ENCODE measurements at places on chromosomes 1 and 21. TPM values are rescaled to one million over a fixed set of nuclear protein-coding genes. Genes with fewer than 3 reads are reported as not detected.

The ACBD6 gene
- 74.7 TPM for total RNA-seq

The ERICH3 gene
- not detected for total RNA-seq

The CASQ1 gene
- not detected for total RNA-seq

The CBR3 gene
- total RNA-seq: not detected

The GPR61 gene
- total RNA-seq: not detected

The TESK2 gene
- total RNA-seq: 11.9 TPM

The ARF1 gene
- 378 TPM for total RNA-seq

The BOLA1 gene
- 22.7 TPM for total RNA-seq

The DMBX1 gene
- total RNA-seq: not detected

The URB1 gene
- total RNA-seq: 21.1 TPM

The CFHR5 gene
- not detected for total RNA-seq

The IVL gene
- total RNA-seq: not detected

DNA sequence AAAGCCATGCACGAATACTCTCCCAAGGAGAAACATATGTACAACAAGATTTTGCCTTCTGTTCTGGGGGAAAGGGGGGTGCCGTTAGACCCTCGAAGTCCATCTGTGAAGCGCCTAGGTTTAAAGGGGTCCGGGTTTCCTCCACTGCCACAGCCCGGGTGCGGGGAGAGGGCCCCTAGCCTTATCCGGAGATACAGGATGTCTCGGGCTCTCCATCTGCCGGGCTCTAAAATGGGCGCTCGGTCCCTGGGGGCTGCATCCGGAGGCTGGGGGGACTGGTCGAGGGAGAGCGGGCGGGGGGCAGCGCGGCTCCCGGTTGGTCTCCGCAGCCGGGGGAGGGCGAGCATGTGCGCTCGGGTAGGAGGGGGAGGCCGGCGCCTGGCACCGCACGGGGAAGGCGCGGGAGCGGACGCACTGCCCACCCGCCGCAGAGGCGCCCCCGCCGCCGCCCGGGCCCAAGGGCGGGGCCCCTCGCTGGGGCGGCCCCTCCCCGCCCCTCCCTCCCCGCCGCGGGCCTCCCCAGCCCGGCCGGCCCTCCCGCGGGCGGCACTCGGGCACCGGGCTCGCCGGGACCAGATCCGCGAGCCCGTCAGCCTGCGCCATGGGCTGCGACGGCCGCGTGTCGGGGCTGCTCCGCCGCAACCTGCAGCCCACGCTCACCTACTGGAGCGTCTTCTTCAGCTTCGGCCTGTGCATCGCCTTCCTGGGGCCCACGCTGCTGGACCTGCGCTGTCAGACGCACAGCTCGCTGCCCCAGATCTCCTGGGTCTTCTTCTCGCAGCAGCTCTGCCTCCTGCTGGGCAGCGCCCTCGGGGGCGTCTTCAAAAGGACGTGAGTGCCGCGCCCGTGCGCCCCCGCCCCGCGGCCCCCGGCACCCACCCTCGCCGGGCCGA, 63.1 kb downstream of the ELK4 start:
- H3K36me3 ChIP-seq: no peaks in the 10 kb centered on the region
- peaks cover 16% of the 10 kb centered on the region for H3K27me3 ChIP-seq
- peak; percentile 13 for DNase-seq
- H3K27ac ChIP-seq: no peak overlapping the region
- peak overlapping the region; percentile 31 for H3K4me3 ChIP-seq
- H3K4me1 ChIP-seq: peaks cover 8% of the 10 kb centered on the region

- H3K27ac ChIP-seq: no peak overlapping the region
- H3K4me3 ChIP-seq: no peak overlapping the region
- no peak for DNase-seq
- H3K27me3 ChIP-seq: no peaks in the 10 kb centered on the region
- H3K36me3 ChIP-seq: no peaks in the 10 kb centered on the region
These were observed 64.5 kb downstream of the LRRC40 start for GRCh38 chr1:70140894-70141293.

- no peaks in the 10 kb centered on the region for H3K4me1 ChIP-seq
- H3K27ac ChIP-seq: no peak overlapping the region
- 0 out of 2 replicates have a peak overlapping the region, but pooled peaks have one; percentile 4 for H3K4me3 ChIP-seq
- DNase-seq: no peak
These were observed 100.9 kb downstream of the TSEN15 start for GRCh38 chr1:184152434-184152898.

DNA sequence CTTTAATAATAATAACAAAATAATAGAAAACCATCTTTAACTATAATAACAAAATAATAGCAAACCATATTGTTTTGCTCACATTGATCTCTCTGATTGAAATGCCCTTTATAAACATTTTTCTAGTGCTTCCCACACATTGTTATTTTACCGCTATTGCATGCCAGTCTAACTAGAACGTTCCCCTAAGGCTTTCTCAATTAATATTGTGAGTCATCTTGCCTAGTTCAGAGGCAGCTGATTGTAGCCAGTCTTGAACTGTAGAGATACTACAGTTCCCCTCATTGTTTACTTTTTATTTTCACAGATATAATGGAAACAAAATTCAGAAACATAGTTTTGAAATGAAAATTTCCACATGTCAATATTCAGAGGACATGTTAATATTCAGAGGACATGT, 192.3 kb upstream of the ADGRL4 start:
- no peaks in the 10 kb centered on the region for H3K27me3 ChIP-seq
- DNase-seq: no peak
- H3K36me3 ChIP-seq: no peaks in the 10 kb centered on the region
- no peak overlapping the region for H3K27ac ChIP-seq
- H3K4me1 ChIP-seq: no peaks in the 10 kb centered on the region
- H3K4me3 ChIP-seq: no peak overlapping the region

DNA sequence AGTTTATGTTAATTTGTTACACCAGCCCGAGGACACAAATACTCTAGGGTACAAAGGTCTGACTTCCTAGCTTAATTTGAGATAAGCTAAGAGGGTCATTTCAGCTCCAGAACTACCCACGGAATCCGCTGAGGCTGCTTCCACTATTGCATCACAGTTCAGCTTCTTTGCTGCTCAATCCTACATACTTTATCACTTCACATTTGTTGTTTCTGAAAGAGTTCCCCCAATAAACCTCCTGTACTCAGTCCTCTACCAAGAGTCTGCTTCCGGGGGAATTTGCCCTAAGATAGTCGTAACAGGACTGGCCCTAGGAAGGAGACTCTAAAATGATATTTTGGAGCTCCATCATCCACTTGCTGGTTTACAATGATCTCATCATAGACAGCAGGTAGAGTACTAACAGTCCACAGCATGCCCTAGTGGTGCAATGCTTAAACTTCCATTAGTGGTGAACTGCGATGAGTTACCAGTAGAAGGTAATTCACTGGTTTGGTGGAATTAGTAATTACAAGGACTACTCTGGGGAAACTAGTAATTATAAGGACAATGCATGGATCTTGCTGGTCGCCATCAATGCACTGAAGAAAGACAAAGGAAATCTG, 229.3 kb downstream of the USH2A start:
- H3K4me1 ChIP-seq: peaks cover 11% of the 10 kb centered on the region
- no peak overlapping the region for H3K4me3 ChIP-seq
- DNase-seq: peak; percentile 32
- H3K27ac ChIP-seq: no peak overlapping the region

- no peak overlapping the region for H3K4me3 ChIP-seq
- H3K27me3 ChIP-seq: no peaks in the 10 kb centered on the region
- 0 out of 2 replicates have a peak, but pooled peaks cover 6% of the 10 kb centered on the region for H3K4me1 ChIP-seq
- no peaks in the 10 kb centered on the region for H3K36me3 ChIP-seq
These were observed 60.2 kb upstream of the PBX1 start for GRCh38 chr1:164498792-164499191.

DNA sequence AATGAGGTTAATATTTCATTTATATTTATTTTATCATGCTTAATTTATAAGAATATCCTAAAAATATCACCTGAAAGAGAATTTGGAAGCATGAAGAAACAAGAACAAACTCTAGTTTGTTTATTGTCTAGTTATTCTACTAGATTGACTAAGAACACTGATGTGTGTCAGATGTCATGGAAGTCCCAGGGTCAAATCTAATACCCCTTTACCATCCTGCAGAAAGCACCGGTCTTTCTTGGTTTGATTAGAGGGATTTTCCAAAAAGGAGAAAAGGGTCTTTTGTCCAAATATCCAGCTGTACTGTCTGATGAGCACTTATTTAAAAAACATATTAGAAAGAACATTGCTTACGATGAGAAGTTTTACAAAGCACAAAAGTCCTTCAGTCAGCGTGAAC, 20.7 kb upstream of the CR2 start:
- no peaks in the 10 kb centered on the region for H3K36me3 ChIP-seq
- no peaks in the 10 kb centered on the region for H3K4me1 ChIP-seq
- no peak overlapping the region for H3K27ac ChIP-seq
- H3K4me3 ChIP-seq: no peak overlapping the region
- H3K27me3 ChIP-seq: no peaks in the 10 kb centered on the region

DNA sequence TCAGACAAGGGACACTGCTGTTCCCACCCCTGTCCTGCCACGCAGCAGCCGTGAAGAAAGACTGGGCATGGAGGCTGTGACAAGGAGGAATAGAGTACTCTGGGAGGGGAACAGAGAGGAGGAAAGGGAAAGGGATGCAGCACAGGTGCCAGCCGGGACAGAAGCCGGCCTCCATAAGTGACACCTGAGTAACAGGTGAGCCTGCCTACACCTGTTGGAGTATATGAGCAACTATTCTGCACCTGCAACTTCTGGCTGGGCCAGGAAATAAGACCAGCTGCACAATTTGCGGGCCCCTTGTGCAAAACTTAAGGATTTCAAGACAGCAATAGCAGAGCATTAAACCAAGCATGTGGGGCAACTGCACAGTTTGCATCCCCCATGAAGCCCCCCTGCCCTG, 72.5 kb upstream of the GOLT1A start:
- no peaks in the 10 kb centered on the region for H3K27me3 ChIP-seq
- no peaks in the 10 kb centered on the region for H3K36me3 ChIP-seq
- H3K27ac ChIP-seq: peak overlapping the region; percentile 68
- no peak for DNase-seq
- peaks cover 43% of the 10 kb centered on the region for H3K4me1 ChIP-seq

DNA sequence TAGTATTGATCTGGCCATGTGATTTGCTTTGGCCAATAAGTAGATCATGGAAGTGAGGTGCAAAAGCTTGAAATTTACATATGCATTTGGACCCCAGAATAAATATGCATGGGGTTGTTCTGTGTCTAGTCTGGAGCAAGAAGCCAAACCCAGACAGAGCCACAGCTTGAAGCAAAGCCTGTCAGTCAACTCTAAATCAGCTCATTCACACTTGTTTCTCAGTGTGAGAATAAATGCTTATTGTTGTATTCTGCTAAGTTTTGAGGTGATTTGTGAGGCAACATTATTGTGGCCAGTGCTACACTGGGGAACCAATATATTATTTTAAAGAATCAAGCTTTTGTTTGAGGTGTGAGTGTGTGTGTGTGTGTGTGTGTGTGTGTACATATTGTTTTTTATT, 12.2 kb upstream of the PGLYRP3 start:
- no peak overlapping the region for H3K27ac ChIP-seq
- no peak for DNase-seq
- no peak overlapping the region for H3K4me3 ChIP-seq
- no peaks in the 10 kb centered on the region for H3K27me3 ChIP-seq
- no peaks in the 10 kb centered on the region for H3K36me3 ChIP-seq
- H3K4me1 ChIP-seq: no peaks in the 10 kb centered on the region

DNA sequence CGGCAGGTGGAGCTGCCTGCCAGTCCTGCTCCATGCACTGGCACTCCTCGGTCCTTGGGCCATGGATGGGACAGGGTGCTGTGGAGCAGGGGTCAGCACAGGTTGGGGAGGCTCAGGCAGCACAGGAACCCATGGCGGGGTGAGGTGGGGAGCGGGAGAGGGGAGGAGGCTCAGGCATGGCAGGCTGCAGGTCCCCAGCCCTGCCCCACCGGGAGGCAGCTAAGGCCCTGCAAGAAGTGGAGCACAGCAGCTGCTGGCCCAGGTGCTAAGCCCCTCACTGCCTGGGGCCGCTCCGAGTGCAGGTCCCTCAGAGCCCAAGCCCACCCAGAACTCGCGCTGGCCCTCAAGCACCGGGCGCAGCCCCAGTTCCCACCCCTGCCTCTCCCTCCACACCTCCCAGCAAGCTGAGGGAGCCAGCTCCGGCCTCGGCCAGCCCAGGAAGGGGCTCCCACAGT, 691 bp upstream of the GBP5 start:
- H3K36me3 ChIP-seq: no peaks in the 10 kb centered on the region
- no peaks in the 10 kb centered on the region for H3K4me1 ChIP-seq
- H3K27ac ChIP-seq: no peak overlapping the region
- H3K27me3 ChIP-seq: no peaks in the 10 kb centered on the region

GRCh38 chr1:7343882-7344281, 427.2 kb upstream of the VAMP3 start:
- H3K36me3 ChIP-seq: no peaks in the 10 kb centered on the region
- no peaks in the 10 kb centered on the region for H3K27me3 ChIP-seq
- no peak overlapping the region for H3K27ac ChIP-seq
- DNase-seq: no peak

GRCh38 chr1:107767156-107767582, 197.8 kb downstream of the VAV3 start:
- H3K36me3 ChIP-seq: no peaks in the 10 kb centered on the region
- no peaks in the 10 kb centered on the region for H3K4me1 ChIP-seq
- no peak overlapping the region for H3K4me3 ChIP-seq

DNA sequence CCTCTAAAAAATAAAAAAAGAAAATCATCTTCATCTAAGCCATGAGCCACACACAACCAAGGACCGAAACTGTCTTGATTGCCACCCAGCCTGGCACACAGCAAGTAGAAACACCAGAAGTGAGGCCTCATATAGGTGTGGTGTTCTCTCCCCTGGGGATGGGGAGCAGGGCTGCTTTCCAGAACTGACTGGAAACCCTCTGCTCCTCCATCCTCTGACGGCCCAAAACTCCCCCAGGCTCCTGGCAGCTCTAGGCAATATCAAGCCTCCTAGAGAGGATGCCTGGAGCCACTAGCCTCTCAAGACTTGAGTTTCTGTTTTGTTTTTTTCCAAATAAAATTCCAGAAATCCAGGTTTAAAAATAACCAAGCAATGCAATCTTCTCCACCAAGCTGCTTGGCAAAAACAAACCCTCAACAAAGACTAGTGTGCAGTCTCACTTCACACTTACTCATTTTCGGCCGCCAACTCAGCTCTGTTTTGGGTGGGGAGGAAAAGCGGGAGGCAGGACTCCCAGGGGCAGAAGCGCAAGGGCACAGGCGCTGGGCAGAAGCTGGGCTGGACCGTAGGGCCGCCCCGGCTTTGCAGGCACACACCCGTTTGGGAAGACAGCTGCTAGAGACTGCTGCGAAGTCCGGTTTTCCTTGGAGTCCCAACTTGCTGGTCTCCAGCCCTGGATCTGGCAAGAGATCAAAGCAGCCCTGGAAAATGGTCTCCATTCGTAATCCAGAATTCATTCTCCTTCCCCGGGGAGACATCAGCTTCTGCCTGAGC, 78.2 kb upstream of the CAPZB start:
- H3K4me3 ChIP-seq: no peak overlapping the region
- H3K36me3 ChIP-seq: no peaks in the 10 kb centered on the region
- no peaks in the 10 kb centered on the region for H3K27me3 ChIP-seq
- no peak overlapping the region for H3K27ac ChIP-seq

- H3K4me3 ChIP-seq: no peak overlapping the region
- no peaks in the 10 kb centered on the region for H3K27me3 ChIP-seq
- DNase-seq: no peak
- no peaks in the 10 kb centered on the region for H3K36me3 ChIP-seq
- no peak overlapping the region for H3K27ac ChIP-seq
- H3K4me1 ChIP-seq: peaks cover 10% of the 10 kb centered on the region
These were observed 82.8 kb downstream of the UBIAD1 start for GRCh38 chr1:11355559-11356475.

GRCh38 chr1:42686418-42686817, 4.2 kb downstream of the YBX1 start:
- H3K4me1 ChIP-seq: peaks cover 44% of the 10 kb centered on the region
- no peaks in the 10 kb centered on the region for H3K27me3 ChIP-seq
- no peaks in the 10 kb centered on the region for H3K36me3 ChIP-seq
- no peak for DNase-seq
- no peak overlapping the region for H3K27ac ChIP-seq

All from Caco-2 (cell line).